ENCODE measurements at places on chromosomes 12 and 14. TPM values are rescaled to one million over a fixed set of nuclear protein-coding genes. Genes with fewer than 3 reads are reported as not detected.
A peak's percentile ranks its signal among the peaks of the same experiment; 100 is the strongest.

GRCh38 chr14:29558516-29558915 is 369.1 kb downstream of the PRKD1 start:
- DNase-seq, result no peak

- no peak for DNase-seq
These were observed 25.1 kb downstream of the TEAD4 start for GRCh38 chr12:2984249-2984648.

- DNase-seq, result no peak
These were observed 120.3 kb downstream of the RPAP3 start for GRCh38 chr12:47585507-47585906.

DNA sequence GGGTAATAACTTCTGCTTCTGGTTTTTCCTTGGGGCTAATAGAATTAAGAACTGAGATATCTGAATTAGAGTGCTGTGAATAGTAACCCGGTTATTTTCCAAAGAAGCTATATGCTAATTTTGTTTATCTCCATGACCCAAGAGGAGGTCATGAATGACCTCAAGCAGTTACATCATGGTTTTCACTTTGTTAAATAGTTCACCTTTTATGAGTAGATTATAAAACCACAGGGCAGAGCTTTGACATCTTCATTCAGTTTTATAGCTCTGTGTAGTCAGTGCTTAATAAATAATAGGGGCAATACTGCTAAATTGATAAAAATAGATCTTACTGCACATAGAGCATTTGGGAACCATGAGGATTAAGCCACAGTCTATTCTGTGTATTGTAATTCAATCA is 462.2 kb downstream of the LRIG3 start:
- peak; percentile 28 for DNase-seq

DNA sequence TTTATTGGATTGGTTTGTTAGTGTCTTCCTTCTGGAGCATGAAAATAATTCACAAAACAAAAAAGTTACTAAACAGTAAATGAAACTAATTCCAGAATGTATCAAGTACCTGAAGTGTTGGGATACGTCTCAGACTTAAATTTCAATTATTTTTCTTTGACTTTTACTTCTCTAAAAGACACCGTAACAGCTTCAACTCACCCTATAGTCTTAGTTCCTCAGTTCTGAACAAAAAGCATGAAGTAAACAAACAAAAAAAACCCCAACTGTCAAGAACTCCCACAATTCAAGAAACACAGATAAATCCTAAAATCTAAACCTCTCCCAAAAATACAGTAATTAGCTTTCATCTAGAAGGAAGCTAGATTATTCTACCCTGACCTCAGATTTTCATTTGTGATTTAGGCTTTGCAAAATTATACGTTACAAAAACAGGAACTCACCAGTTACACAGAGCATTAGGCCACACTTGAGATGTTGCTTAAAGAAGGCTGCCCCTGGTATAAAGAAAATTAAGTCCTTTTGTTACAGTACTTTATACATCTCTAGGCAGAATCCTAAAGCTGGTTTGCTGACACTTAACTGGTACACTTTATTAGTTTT is 10.2 kb downstream of the HEATR5A start:
- DNase-seq, result no peak

- no peak for DNase-seq
These were observed 757 bp downstream of the SLC39A5 start for GRCh38 chr12:56230432-56231183.

- peak; percentile 7 for DNase-seq
These were observed 332.3 kb downstream of the EGLN3 start for GRCh38 chr14:33618361-33619105.

- no peak for DNase-seq
These were observed 127.0 kb downstream of the RPAP3 start for GRCh38 chr12:47578836-47579235.

- DNase-seq, result no peak
These were observed 430.1 kb downstream of the MED13L start for GRCh38 chr12:115847398-115847797.

DNA sequence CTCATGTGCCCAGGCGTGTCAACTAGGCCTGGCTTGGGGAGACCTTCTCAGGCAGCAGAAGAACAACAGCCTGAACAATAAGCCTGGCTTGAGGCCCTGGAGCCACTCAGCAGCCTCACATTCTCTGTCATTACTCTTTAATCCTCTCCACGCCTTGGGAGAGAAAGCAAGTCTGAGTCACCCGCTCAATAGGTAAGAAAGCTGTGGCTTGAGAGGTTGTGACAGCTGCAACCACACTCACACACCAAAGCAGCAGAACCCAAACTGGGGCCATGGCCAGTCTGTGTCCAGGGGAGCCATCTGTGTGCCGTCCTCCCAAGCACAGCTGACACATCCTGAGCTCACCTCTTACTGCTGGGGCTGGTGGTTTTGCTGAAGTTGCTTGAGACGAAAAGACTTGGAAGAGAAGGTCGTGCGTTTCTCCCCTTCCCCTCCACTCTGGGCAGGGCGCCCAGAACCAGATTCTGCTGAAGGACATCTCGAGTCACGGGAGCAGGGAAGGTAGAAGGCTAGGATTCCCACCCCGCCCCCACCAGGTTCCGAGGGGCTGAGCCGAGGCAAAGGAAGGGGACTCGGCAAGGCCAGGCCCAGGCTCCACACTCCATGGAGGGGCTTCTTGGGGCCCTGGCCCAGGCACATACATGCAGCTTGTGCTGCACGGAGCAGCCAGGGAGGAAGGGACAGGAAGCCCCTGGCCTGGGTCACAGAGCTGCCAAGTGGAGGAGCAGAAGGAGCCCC is 5.5 kb downstream of the TMEM63C start:
- DNase-seq, result peak; percentile 82

DNA sequence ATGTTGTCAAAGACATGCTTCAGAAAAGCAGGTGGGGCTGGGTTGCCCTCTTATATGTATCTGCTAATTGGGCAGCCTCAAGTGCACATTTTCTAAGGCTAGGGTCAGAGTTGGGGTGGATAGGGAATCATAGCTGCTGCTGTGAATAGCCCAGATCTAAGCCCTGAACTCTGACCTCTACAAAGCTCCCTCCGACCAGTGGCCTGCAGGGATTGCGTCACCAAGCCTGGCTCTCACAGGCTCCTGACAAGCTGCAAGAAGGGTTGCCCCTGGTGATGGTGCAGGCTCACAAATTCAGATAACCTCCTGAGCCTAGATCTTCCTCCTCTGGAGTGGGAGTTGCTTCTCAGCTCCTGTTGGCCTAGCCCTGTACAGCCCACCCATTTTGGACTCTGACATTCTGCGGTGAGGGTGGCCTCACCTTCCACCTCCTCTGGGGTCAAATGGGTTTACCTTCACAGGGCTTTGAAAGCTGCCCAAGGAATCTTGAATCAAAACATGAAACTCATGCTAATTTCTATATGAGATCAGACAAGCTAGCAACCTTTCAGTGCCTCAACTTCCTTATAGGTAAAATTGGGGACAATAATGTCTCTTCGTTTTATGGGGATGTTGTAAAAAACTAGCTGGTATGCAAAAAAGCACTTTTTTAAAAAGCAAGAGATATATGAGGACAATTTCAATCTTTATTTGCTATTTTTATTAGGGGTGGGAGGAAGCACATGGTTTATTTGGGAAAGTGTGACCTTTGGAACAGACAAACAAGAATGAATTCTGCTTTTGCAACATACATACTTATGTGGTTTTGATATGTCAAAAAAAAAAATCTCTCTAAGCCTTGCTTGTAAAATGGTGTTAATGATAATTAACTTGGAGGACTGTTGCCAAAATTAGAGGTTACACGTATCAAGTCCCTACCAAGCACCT is 4.9 kb upstream of the SUSD6 start:
- DNase-seq, result no peak

- no peak for DNase-seq
These were observed 26.6 kb downstream of the DDX24 start for GRCh38 chr14:94054401-94054800.

Gene CISTR
- not detected for polyA plus RNA-seq

Gene CNTN1
- 17.4 TPM for polyA plus RNA-seq

Gene CPM
- 0.73 TPM for polyA plus RNA-seq

Gene SRRM4
- not detected for polyA plus RNA-seq

Gene CELA1
- polyA plus RNA-seq, result not detected

Gene OAS3
- polyA plus RNA-seq, result 59.9 TPM

Gene DLGAP5
- 15.9 TPM for polyA plus RNA-seq

Gene PAH
- polyA plus RNA-seq, result not detected

Gene KRT2
- not detected for polyA plus RNA-seq

All from foreskin keratinocyte (primary cell).